ENCODE measurements at places on chromosomes 3 and 15.

- no peak for DNase-seq
Observed at GRCh38 chr15:73885954-73886700, 12.8 kb downstream of the TBC1D21 start.

- DNase-seq: no peak
Observed at GRCh38 chr3:45599984-45600650, 5.6 kb downstream of the LIMD1 start.

DNA sequence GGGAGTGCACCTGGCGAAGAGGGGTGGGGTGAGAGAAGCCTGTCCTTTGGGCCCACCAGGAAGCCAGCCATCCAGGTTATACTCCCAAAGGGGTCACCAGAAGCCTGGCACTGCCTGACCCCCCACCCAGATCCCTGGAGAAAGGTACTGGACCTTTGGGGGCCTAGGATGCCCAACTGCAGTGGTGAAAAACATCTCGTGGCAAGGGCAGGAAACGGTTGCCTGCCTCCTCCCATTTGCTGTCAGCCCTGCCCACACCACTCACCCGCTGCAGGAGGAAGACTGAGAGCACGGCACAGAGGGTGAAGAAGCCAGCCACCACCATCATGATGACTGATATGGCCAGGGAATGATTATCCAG lies 2.2 kb upstream of the ULK3 start:
- DNase-seq: no peak

DNA sequence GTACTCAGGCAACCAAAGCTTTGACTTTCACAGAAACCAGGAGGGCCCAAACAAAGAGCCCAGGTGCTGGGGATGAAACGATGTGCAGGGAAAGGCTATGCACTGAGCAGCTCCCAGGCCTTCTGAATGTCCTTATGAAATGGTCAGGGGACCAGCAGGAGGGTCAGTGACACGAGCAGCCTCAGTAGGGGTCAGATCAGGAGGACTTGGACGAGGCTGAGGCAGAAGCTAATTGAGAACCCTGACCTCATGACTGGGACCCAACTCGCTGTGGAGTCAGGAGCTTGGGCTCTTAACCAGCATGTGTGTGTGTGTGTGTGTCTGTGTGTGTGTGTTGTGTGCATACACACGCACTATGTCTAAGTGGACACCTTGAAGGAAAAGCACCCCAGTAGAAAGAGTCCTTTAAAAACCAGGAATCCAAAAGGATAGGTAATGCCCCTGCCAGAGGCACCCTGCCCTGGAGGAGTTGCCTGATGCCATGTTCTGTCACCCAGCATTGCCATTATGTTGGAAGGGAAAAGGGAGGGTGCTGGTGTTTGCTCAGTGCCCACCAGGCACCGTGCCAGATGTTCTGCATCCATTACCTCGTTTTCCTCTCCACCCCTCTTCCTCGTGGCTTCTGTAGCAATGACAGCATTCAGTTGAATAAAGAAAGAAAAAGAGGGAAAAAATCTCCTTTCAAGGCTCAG lies 50.9 kb downstream of the CORO2B start:
- no peak for DNase-seq

DNA sequence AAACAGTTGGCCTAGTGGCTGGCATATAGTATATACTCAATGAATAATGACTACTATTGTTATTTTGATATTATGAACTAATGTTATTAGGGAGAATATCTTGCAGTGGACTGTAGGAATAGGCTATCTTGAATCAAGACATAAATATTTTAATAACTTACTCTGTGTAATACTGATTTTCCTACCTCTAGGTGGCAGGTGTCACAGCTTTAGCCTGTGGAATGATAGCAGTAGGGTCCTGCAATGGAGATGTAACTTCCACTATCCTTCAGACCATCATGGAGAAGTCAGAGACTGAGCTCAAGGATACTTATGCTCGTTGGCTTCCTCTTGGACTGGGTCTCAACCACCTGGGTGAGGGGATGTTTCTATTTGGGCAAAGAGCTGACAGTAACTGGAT lies 6.5 kb downstream of the PSMD2 start:
- no peak for DNase-seq

GRCh38 chr15:62935300-62936081 lies 107.1 kb upstream of the TPM1 start:
- DNase-seq: no peak

- peak; percentile 14 for DNase-seq
Observed at GRCh38 chr3:182909318-182910040, 70.9 kb downstream of the DCUN1D1 start.

All from HuH-7 (cell line).